ENCODE measurements at places on chromosomes 1 and 21. TPM values are rescaled to one million over a fixed set of nuclear protein-coding genes. Genes with fewer than 3 reads are reported as not detected.

DNA sequence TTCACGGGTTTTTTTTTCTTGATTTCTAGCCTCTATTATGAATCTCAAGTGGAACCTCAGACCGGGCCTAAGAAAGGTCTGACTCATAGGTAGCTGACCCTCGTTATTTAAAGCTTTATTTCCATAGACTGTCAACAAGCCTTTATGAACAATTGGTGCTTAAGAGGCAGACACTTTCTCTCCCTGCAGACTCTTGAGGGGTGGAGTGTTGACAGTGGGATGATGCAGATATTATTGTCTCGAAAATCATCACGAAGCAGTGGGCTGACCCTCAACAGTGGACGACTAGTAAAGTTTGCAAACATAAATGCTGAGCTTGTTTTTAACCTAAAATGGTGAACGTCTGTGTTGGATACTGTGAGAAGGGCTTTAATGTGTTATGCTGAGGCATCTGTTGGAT is 1.8 kb downstream of the SFT2D2 start:
- no peak for DNase-seq

DNA sequence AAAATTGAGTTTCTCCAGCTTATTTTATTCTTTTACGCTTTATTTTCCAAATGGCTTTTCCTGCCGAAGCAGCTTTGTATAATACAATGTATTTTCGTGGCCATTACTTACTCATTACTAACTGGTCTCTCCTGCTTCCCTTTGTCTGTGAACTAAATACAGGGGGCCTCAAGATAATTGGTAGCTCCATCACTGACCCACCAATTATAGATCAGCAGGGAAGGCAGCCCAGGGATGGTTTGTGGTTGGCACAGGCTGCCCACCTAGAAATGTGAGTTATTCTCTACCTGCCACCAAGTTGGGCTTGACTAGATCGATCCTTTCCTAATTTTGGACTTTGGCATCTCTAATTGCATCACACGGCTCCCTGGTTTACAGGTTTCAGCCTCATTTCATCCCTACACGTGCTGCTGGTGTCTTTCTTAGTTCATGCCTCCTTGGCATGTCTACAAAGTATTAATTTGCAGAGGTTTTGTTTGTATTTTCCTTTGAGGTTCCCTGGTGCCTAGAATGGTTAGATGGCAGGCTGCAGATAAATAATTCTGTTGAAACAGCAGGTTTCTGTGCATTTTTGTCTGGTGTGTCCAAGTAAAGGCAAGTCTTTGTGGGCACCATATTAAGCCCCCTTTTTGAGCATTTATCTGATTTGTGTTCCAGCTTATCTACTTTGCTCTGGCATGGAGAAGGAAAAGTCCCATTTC is 35.2 kb downstream of the PEX14 start:
- no peak for DNase-seq

The CD53 gene
- 246 TPM for total RNA-seq

The EDARADD gene
- 4.8 TPM for total RNA-seq

The ADAR gene
- 289 TPM for total RNA-seq

- DNase-seq = no peak
These were observed 118.7 kb upstream of the RRP15 start for GRCh38 chr1:218166268-218166945.

- peak; percentile 50 for DNase-seq
These were observed 75.4 kb downstream of the ABCA4 start for GRCh38 chr1:94045465-94046056.

DNA sequence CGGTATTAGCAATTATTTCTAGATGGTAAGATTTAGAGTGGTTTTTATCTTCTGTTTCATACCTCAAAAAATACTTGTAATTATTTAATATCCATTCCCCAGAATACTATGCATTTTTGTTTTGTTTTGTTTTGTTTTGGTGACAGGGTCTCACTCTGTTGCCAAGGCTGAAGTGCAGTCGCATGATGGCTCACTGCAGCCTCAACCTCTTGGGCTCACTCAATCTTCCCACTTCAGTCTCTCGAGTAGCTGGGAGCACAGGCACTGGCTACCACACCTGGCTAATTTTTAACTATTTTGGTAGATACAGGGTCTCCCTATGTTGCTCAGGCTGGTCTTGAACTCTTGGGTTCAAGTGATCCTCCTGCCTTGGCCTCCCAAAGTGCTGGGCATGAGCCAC is 252.7 kb downstream of the AKT3 start:
- no peak for DNase-seq

DNA sequence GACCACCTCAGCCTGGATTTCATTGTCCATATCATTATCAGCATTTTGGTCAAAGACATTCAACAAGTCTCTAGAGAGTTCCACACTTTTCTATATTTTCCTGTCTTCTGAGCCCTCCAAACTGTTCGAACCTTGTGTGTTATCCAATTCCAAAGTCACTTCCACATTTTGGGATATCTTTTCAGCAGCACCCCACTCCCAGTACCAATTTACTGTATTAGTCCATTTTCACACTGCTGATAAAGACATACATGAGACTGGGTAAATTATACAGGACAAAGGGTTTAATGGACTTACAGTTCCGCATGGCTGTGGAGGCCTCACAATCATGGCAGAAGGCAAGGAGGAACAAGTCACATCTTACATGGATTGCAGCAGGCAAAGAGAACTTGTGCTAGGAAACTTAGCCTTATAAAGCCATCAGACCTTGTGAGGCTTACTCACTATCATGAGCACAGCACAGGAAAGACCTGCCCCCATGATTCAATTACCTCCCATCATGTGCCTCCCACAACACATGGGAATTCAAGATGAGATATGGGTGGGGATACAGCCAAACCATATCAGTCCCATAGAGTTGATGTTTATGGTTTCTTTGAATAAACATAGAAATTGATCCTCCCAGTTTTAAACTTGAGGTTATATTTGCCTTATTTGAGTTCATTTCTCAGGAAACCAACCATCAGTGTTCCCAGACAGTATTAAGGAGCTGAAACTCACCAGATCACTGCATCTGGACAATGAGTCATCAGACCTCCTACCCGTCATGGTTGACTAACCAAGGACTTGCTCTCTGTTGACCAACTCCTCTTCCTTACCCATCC is 322.7 kb upstream of the DUSP10 start:
- no peak for DNase-seq

DNA sequence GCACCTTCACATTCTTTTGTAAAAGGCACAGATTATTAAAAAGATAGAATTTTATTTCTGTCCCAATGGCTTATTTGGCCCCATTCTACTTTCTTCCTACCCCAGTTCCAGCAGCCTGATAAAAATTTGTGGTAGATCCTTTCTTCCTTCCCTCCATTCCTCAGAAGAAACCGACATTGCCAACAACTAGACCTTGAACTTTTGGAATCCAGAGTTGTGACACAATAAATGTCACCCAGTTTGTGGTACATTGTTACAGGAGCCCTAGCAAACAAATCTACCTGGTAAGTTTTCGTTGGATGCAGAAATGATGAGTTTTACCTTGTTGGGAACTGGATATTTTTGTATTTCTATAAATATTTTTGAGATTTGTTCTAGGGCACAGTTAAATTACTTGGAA is 141.6 kb upstream of the IVNS1ABP start:
- DNase-seq = no peak

The ZNF648 gene
- not detected for total RNA-seq

- DNase-seq = no peak
These were observed 76.9 kb downstream of the RGS18 start for GRCh38 chr1:192235127-192235526.

The HCN3 gene
- 1.9 TPM for total RNA-seq

The EPHA10 gene
- total RNA-seq = 0.48 TPM

- no peak for DNase-seq
These were observed 136.8 kb upstream of the SGIP1 start for GRCh38 chr1:66397192-66397591.

DNA sequence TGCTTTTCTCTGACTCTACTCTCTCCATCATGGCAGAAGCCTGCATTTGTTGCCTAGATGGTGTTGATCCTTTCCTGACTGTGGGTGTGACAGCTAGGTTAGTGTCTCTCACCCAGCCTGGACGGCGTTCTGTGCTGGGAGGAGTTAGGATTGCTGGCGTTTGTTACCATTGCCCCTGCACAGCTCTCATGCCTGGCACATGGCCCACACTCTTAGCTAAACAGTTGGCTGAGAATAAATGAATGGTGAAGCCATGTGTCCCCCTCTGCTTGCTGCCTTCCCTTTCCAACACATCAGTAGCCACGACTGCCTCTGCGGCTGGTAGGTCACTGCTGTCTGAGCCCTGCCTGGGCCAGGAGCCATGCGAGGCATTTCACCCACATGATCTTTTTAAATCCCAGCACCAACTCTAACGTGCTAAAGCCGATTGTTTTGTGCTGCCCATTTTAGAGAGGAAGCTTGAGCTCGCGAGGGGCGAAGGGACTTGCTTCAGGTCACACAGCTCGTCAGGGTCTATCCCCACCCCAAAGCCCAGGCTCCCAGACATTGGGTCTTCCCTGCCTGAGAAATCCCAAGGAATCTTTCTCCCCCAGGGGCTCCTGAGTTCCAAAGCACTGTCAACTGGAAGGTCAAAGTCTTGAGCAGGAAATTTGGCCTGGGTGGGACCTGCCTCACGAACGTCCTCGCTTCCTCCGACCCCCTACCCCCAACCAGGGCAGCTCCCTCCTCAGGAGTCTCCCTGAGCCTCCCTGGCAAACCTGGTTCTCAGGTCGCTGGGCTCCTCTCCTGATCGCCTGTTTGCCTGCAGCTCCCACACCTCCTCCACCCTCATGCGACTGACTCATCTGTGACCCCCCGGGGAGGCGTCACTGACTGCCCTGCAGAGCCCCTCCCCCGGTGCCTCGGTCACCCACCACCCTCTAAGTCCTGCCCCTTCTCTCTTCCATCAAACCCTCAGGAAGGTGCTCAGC is 271.7 kb upstream of the C1orf174 start:
- peak; percentile 3 for DNase-seq

DNA sequence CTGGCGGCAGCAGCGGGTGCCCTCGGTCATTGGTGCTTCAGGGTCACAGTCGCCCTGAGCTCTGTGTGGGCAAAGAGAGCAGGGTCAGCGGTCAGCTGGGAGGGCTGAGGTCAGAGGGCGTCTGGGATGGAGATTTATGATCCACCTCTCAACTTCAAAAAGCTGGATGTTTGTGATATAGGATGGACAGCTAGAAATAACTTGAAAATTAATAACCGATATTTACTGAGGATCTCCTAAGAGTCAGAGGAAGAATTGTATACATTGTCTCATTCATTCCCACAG is 2.0 kb downstream of the LEFTY1 start:
- DNase-seq = no peak

All from activated CD4-positive, alpha-beta memory T cell treated with anti-CD3 and anti-CD28 coated beads for 36 hours (primary cell).